Stimulated activated CD4-positive, alpha-beta T cell treated with anti-CD3 and anti-CD28 coated beads, TNF-alpha, amount 100 ng/mL, for 24 hours (primary cell): ENCODE measurements at places on chromosomes 2 and 18.

- no peak for DNase-seq
Observed at GRCh38 chr18:44636241-44636640, 44.4 kb upstream of the SETBP1 start.

DNA sequence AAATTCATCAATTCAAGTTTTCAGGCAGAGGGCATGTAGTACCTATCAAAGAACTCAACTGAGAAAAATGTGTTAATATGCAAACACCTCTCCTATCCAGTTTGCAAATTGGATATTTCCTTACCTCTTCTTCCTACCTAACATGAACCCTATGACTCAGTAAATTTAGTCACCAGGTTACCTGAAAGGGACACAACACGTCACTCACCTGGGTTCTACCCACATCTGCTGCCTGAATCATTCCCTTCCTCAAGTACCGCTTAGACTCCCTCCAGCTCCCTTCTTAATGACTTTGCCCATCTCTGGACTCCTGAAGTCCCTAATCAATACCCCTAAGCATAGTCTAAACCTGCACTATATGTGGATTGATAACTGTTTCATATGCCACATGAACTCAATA lies 10.4 kb downstream of the ANKRD44 start:
- no peak for DNase-seq

- no peak for DNase-seq
Observed at GRCh38 chr2:215002500-215002899, 135.9 kb downstream of the ABCA12 start.

GRCh38 chr2:113206251-113206650 lies 32.5 kb downstream of the PSD4 start:
- no peak for DNase-seq

GRCh38 chr2:69177063-69177771 lies 164.2 kb downstream of the ANTXR1 start:
- no peak for DNase-seq

DNA sequence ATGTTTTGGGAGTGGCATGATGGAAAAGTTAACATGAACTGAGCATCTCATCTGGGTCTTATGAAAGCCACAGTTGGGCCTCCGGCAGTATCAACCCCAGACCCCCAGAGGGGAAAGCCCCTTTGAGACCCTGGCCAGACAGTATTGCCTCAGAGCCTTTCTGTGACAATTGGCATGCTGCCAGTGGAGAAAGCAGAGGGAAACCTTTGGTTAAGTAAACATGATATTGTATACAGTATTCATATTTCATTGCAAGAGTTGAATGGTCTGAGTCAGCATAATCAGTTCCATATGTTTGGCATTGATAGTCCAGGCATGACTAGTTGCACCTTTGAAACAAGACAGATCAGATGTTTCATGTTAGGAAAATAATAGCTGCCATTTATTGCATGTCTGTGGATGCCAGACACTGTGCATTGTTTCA lies 20.0 kb downstream of the MERTK start:
- no peak for DNase-seq

- DNase-seq, result no peak
Observed at GRCh38 chr2:159090514-159091201, 122.2 kb downstream of the TANC1 start.

GRCh38 chr2:8216397-8216796 lies 465.5 kb upstream of the ID2 start:
- no peak for DNase-seq

DNA sequence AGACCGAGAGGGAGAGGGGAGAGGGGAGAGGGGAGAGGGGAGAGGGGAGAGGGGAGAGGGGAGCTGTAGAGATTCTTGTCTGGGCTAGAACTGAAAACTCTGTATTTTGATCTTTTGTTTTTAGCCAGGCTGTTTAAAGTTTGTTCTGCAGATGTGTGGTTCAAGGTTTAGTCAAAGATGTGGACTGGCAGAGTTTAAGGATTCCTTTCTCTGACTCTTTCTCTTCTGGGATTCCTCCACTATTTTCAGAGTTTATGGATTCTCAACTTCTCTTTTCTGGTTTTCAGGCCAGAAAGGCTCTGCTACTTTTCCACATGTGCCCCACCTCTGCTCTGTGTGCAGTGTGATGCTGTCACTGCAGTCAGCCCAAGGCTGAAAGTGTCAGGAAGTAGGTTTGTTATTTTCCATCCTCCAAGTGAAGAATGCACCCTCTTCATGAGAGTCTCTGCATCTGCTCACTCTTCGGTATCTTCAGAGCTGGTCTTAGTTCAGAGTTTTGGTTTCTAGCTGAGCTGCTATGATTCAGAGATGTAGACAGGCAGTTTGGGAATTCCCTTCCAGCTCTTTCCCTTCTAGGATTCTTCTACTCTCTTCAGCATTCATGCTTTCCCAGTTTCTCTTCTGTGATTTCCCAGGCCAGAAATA lies 130.9 kb upstream of the SMAD7 start:
- DNase-seq, result no peak

DNA sequence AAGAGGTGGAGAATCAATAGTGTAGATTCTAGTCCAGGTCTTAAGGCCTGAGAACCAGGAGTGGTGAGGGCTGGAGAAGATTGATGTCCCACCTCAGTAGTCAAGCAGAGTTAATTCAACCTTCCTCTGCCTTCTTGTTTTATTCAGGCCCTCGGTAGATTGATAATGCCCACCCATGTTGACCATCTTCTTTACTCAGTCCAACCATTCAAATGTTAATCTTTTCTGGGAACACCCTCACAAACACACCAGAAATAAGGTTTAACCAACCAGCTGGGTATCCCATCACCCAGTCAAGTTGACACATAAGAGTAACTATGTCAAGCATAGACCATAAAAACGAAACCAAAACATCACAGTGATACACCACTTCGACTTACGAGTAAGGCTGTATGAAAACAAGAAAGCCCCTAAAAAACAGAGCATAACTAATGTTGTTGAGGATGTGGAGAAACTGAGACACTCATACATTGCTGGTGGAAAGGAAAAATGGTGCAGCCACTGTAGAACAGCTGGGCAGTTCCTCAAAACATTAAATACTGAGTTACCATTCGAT lies 57.5 kb downstream of the SLC35F5 start:
- no peak for DNase-seq

DNA sequence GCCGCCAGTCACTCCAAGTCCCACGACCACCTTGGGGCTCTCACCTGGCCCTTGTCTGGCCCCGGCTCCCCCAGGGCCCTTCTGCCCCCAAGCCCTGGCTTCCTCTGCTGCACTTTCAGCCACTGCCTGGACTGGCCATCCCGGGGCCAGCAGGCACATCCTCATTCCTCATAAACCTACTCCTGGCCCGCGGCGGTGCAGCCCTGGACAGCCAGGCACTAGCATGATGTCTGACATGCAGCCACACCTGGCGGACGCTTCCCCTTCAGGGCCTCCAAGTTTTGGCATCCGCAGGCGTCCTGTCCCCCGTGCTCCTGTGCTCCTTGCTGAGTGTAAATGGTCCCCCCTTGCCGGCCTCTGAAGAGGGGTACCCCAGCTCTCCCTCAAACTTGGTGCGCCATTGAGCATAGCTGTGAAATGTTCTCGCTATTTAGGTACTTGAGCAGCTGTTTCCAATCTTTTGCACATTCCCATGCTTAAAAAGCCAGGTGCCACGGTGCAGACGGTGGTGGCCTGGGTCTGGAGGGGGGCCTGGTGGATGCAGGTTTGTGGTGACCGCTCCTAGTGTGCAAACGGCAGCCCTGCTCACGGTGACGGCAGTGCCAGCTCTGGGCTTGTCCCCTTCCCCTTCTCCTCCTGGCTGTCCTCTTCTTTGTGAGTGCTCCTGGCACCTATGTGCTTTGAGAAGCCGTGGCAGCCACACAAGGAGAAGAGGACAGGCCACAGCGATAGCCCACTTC lies 123.8 kb downstream of the MBP start:
- DNase-seq, result no peak

GRCh38 chr2:2000724-2001061 lies 256.4 kb upstream of the PXDN start:
- DNase-seq, result no peak

DNA sequence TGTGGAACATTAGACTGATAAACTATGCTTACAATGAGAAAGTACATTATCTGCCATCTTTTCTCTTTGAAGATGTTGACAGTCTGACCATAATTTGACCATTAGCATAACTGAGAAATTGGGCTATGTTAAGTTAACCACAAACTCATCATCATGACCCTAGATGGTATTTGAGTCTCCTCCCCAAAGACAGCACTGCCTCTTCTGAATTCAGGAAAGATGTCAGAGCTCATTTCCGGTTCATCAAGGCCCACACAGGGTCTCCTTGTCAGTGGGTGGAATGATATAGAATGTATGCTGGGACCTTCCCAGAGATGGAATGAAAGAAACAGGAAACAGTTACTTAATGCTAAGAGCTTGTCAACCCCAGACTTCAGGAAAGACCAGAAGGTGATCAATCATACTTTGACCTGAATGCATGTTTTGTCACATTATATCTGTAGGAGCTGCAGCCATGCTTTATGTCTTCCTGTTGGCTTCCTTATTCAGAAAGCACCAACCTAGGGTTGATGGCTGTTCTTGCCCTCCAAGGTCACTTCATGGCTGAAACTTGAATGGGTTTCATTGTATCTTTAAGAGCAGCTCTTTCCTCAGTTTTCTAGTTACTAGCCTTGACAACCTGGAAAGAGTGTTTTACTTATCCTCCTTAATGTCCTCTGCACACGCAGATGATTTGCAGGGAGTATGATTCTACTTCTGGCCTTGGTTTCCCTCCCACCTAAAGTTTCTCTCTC lies 99.1 kb upstream of the NEUROD1 start:
- no peak for DNase-seq

DNA sequence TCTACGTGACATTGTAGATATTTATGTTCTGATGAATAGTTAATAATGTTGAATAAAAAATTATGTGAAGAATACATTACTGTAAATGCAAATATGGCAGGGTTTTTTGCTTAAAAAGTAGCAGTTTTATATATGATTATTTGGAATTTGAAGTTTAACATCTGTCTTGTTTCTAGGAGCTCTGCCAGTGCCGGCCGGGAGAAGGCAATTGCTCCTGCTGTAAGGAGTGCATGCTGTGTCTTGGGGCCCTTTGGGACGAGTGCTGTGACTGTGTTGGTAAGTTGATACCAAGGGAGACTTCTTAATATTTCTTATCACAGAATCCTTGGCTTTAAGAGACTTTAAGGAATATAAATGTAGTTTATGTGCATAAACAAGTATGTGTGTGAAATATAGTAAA lies 25.2 kb downstream of the TWSG1 start:
- no peak for DNase-seq

- no peak for DNase-seq
Observed at GRCh38 chr18:5451150-5451549, 92.6 kb downstream of the EPB41L3 start.

DNA sequence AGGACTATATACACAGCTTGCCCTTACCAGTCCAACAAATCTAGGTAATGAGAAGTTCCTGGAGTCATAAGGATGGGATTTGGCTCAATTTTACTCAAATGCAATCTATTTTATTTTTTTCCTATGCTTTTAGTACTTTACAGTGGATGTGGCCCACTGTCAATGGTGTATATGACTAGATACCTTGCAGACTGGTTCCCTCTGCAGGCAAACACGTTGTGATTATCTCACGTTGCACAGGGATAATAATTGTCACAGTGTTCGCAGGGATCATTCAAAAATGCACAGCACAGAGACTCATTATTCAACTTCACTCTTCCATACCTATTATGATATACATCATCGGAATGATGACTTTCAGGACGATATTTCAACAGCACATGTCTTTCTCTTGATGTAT lies 359.7 kb downstream of the MBD2 start:
- no peak for DNase-seq

DNA sequence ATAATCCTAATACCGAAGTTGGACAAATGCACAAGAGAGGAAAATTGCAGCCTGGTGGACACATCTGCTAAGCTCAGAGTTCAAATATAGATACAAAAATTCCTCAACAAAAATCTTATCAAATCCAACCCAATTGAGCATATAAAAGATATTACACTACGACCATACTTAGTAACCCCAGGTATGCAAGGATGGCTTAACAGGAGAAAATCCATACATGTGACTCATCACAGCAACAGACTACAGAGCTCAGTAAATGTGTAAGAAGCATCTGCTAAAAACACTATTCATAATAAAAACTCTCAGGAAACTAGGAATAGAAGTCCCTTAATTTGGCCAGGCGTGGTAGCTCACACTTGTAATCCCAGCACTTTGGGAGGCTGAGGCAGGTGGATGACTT lies 28.3 kb downstream of the HS6ST1 start:
- DNase-seq, result no peak

DNA sequence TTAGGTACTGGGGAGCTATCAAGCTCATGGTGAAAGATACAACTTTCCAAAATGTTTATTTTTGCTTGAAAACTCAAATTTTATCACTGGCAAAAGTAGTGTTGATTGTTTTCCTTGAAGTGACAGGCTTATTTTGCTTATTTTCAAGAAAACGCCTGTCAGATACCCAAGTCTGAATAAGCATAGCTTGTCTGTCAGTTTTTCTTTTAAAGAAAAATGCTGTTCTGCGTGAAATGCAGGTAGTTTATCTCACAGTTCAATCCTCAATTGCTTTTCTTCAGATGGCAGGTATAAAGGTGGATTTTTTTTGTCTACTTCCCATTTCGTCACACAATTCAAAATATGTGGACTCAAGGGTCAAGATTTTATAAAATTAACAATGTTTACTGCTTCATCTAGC lies 102.6 kb upstream of the SLC38A11 start:
- no peak for DNase-seq

GRCh38 chr2:170052151-170052550 lies 125.8 kb upstream of the MYO3B start:
- no peak for DNase-seq

DNA sequence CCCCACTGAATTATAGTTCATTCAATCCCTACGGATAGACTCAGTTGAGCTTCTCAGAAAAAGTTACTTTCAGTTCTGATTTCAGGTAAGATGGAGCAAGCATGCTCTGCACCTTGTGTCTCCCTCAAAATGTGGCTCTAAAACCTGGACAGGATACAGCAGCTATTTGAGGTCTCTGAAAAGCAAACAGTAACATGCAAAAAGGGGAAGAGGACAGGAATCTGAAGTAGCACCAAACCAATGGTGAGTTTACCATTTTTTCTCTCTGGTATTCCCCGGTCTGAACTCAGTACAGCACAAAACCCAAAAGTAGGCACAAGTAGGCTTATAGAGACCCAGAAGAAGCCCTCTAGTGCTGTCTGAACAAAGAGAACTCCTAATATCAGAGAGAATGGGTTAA lies 34.1 kb downstream of the LANCL1 start:
- no peak for DNase-seq

DNA sequence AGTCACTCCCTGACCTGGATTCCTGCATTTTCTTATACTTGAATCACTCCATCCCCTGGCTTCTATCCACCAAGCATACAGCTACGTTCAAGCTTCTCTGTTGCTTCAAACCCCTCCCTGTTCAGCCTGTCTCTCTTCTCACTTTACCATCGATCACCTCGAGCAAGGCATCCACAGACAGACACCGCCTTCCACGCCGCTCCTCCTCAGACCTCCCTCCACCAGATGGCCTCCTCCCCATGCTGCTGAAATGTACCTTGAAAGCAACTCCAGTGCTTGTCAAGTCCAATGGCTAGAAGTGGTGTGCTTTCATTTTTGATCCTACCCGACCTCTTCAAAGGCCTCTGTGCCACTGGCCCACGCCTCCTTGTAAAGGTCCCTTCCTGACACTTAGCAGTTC lies 131.3 kb upstream of the ACAA2 start:
- no peak for DNase-seq
